ENCODE measurements at places on chromosomes 2 and 18.

DNA sequence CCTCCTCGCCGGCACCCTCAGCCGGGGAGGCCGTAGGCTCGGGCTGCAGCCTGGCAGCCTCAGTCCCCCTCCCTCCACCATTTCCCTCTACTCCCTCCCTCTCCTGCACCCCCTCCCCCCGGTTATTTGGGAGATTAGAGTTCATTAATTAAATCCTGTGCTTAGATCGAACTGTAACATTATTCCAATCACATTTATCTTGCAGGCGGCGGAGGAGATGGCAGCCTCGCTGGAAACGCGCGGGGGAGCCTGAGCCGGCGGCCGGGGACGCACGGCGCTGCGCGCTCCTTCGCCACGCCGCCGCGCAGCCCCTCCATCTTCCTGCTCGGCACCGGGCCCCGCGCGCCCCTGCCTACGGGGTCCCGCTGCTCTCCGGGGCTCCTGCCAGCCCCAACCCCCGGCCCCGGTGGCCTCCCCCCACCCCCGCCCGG is at the start of gene ST8SIA3:
Gene ST8SIA3, plus strand, starts transcription at position 287 of the 431 bp plus-strand sequence. CDS start 290 bp downstream, outside the sequence.
- no peak for DNase-seq

GRCh38 chr18:9322744-9323143 is 11.8 kb upstream of the TWSG1 start:
- no peak for DNase-seq

- DNase-seq = no peak
Measured at GRCh38 chr2:134865067-134865787, 26.8 kb downstream of the ACMSD start.

DNA sequence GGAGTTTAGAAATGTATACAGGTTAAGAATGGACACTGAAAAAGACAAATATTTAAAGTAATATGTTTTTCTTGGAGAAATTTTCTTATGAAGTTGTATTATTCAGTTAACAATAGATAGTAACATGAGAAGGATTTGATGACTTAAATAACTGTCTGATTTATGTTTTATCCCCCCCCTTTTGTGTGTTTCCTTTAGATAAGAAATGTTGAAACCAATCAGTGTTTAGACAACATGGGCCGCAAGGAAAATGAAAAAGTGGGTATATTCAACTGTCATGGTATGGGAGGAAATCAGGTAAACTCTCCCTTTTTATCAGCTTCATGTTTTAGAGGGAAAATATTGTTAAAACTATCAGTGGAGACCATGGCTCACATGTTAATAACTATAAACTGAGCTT is 289.7 kb upstream of the KCNJ3 start:
- no peak for DNase-seq

DNA sequence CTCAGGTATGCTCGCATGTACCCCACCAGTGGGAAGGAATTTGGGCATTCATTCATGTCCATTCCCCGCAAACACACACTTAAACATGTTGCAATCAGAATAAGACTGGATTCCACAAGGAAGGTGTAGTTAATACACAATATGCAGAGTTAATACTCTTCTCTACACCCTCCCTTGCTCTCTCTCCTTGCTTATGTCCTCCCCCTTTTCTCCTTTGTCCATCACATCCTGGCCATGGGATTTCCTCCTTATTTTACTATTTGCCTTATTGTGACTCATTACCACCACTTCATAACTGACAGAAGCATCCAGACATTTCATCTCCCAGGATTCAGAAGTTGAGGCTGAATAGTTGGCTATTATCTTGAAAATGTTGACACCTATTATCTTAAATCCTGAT is 473.8 kb upstream of the SPHKAP start:
- DNase-seq = no peak

GRCh38 chr18:5868218-5868854 is 27.0 kb downstream of the TMEM200C start:
- peak; percentile 90 for DNase-seq

- DNase-seq = no peak
Measured at GRCh38 chr2:179584760-179585159, 276.7 kb downstream of the ZNF385B start.

DNA sequence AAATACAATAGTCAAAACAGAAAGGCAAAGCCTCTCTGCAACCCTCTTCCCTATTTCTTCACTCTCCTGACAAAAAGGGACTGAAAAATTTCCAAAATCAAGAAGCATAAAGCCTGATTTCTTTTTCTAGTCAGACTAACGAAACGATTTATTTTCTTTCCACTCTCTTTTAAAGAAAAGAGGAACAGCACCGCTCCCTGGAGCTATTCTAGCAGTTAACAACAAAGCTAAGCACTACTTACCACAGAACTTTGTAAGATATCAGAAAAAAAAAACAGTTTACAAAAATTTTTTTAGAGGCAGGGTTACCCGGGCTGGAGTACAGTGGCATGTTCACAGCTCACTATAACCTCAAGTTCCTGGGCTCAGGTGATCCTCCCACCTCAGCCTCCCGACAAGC is 14.4 kb upstream of the FHL2 start:
- DNase-seq = no peak

GRCh38 chr2:40466935-40467572 is 15.2 kb upstream of the SLC8A1 start:
- DNase-seq = no peak
